ENCODE measurements at places on chromosomes 6 and 20.

- no peak for DNase-seq
Measured at GRCh38 chr6:107585815-107586435, 96.0 kb downstream of the SOBP start.

DNA sequence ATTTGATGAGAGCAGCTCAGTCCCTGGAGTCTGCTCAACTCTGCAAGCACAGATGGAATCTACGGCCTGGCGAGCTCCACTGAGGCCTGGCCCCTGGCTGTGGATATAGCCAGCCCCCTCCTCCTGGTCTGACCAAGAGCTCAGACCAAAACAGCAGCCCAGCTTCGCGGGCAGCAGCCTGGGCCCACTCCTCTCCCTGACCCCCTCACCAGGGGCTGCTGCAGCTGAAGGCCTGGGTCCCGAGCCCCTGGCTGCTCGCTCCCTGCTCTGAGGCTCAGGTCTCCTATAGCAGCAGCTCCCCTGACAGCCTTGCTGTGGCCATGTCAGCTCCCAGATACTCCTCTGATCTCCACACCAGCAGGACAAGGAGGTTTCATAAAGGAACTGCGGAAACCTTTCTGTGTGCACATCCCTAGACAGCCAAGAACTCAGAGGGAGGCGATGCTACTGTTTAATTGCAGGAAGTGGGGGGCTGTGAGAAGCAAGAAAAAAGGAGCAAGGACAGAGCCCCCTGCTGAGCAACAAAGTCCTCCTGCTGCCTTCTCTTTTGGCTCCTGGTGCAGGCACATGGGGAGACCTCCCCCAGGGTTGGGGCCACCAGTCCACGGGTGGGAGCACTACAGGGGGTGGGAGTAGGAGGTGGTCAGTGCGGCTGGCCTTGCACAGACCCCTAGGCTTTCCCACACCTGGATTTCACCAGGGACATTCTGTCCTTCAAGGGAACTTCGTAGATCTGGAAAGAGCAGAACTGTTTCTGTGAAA is 38.7 kb upstream of the CST5 start:
- DNase-seq: no peak

DNA sequence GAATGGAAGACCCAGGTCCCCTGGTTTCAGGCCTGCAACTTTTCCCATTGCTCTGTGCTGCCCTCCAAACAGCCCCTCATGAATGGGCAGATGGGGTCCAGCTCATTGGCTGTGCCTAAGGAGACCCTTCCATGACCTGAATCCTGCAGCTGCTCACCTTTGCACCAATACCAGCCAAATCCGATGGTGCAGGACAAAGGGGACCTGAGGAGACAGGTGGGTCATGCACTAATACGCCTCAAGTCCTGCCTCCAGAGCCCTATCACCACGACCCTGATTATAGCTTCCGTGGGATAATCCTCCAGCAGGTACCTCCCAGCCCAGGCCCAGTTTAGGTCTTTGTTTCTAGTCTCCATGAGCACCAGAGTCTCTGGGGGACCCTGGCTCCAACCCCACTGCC is 16.8 kb downstream of the TREM1 start:
- no peak for DNase-seq

- DNase-seq: no peak
Measured at GRCh38 chr6:101818051-101818450, 424.5 kb downstream of the GRIK2 start.

- no peak for DNase-seq
Measured at GRCh38 chr6:157224178-157224950, 99.0 kb downstream of the TMEM242 start.

GRCh38 chr6:77487808-77488425 is 24.6 kb upstream of the HTR1B start:
- DNase-seq: no peak

DNA sequence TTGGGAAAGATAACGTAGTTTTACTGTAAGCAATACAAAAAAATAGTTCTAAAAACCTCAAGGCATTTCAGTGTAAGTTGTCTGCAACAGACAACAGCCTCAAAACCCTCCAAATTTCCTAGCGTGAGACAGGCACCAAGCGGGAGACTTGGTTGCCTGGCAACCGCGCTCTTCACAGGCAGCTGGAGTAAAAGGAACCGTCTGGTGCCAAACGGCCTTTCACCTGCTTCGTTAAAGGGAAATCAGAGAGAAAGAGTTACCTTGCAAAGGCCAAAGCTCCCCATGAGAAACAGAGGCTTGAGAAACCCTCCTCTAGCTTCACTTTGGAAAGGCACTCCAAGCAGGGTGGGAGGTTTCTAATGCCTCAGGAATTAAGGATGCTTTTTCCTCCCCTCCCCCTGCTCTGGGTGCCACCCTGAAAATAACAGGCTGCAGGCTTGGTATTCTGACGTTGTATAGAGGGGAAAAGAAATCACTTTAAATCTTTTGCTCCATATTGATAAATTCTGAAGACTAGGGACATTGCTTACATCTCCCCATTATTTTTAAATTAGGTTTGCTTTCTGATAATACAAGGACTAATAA is 129.7 kb upstream of the UFL1 start:
- no peak for DNase-seq

GRCh38 chr6:87918461-87918941 is 129.1 kb upstream of the SPACA1 start:
- DNase-seq: no peak

- DNase-seq: no peak
Measured at GRCh38 chr6:123118811-123119210, 122.8 kb downstream of the CLVS2 start.

- no peak for DNase-seq
Measured at GRCh38 chr6:169811072-169811471, 59.6 kb downstream of the ERMARD start.

DNA sequence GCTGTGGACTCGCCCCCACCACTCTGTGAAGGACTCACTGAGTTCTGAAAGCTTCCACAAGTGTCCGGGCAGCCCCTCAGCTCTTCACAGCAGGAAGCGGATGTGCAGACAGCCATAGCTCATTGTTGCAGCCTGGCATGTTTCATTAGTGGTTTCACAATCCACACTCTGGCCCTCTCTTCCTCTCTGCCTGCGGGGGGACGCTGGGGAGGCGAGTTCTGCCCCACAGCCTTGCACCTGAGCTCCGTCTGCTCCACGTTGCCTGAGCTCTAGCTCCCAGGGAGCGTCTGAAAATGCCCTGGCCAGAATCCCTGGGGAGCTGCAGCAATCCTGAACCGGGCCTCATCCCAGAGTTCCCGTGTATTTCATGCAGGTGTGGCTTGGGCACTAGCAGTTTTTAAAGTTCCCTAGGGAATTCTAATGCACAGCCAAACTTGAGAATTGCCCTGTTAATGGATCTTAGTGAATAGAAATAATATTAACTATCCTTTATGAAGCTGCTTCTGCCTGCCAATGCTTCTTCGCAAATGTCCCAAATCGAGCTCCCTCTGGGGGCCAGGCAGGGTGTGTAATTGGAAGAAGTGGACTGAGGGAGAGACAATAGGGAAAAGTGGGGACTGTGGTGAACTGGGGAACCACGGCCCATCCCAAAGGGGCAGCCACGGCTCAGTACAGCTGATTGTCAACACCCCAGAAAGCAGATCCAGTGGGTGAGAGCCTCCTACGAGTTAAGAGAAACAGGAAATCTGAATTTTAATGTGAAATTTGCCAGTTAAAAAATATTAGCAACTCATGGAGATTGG is 51.5 kb downstream of the CTCFL start:
- DNase-seq: no peak

DNA sequence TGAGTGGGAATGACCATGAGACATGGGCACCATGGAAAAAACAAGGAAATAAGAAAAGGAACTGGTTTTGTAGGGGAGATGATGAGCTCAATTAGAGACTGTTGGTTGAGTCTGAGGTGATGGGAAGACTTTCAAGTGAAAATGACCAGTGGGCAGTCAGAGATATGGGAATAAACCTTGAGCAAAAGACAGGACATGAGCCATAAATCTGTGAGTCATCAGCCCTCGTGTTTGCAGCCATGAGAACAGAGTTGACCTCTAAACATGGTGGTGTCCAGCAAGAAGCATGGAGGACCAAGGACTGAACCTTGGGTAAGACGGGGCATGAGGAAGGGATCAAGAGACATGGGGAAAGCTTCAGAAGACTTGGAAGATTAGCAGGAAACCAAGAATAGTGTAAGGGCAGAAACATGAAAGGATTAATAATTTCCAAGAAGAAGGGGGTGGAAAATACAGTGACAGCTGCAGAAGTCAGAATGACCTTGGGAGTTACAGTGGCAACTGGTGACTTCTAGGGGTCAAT is 280.6 kb upstream of the PRDM1 start:
- no peak for DNase-seq

DNA sequence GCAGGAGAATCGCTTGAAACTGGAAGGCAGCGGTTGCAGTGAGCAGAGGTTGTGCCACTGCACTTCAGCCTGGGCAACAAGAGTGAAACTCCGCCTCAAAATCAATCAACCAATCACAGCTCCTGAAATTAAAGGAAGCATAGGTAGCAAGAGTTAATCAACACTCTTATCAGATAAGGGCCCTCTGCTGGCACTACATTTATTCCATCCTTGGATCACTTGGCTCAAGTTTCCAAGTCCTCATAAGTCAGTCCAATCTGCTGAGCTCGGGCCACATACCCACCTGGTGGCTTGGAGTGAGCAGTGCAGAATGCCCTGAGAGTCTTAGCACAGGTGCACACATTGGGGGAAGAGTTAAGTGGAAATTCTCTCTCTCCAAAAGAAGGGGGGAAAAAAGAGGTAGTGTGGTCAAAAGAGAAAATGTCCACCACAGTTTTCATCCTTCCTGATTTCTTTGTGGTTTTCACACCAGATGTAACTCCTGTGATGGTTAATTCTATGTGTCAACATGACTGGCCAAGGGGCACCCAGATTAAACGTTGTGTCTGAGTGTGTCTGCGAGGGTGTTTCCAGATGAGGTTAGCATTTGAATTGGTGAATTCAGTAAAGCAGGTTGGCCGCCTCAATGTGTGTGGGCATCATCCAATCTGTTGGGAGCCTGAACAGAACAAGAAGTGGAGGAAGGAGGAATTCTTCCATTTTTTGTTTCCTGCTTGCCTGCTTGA is 14.2 kb upstream of the FAM8A1 start:
- no peak for DNase-seq

- DNase-seq: no peak
Measured at GRCh38 chr20:48717095-48717672, 110.6 kb downstream of the PREX1 start.

GRCh38 chr20:46343975-46344357 is 35.7 kb upstream of the CDH22 start:
- DNase-seq: no peak

DNA sequence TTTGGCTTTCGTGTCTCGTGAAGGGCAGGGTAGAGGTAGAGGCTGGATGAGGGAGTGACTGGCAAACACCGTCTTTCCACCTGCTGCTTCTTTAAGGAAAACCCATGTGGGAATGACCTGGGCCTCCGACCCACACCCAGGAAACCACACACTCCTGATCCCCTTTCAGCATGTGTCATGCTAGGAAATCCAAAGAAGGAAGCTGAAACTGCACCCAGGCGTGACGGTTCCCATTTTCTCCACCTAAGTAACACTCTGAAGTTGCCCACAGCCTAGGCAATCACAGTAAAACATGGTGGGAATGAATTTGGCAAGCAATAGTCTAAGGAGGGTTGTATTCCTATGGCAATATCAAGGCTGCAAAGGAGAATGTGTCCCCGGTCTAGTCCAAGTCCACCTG is 538.4 kb upstream of the NOX3 start:
- DNase-seq: no peak

- no peak for DNase-seq
Measured at GRCh38 chr20:3679749-3680700, 1.8 kb downstream of the ADAM33 start.

DNA sequence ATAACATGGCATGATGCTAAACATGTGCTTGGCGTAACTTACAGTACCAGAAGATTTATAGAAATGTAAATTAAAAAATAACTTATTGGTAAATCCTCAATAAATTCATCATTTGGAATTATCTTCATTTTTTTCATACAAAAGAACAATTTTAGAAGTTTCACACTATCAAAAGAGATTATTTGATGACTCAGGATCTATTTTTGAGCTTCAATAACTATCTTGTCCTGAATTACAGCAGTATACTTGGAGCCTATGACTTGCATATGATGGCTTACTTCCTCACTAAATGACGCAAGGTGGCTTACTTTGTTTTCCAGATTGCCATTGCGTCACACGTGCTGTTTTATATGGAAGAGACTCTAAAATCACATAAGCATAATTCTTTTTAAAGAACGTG is 49.2 kb downstream of the KHDRBS2 start:
- no peak for DNase-seq

- no peak for DNase-seq
Measured at GRCh38 chr6:11754625-11755271, 23.9 kb downstream of the ADTRP start.

DNA sequence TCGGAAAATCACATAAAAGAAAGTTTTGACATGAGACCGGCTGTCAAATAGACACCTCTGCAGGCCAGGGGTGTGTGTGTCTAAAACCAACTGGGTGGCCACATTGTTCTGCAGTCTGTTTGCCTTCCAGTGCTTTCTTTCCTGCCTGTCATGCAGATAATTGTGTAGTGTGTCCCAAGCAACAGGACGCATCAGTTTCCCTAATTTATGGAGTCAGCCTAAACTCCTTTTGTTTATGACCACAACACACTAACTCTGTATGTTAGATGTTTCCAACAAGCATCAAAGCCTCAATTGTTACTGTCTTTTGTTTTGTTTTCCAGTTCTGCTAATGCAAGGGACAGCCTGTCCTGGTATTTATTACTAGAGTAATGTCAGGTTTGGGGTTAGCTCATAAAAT is 205.7 kb downstream of the ATXN1 start:
- no peak for DNase-seq

GRCh38 chr6:91490671-91491301 is 903.9 kb upstream of the MAP3K7 start:
- no peak for DNase-seq

DNA sequence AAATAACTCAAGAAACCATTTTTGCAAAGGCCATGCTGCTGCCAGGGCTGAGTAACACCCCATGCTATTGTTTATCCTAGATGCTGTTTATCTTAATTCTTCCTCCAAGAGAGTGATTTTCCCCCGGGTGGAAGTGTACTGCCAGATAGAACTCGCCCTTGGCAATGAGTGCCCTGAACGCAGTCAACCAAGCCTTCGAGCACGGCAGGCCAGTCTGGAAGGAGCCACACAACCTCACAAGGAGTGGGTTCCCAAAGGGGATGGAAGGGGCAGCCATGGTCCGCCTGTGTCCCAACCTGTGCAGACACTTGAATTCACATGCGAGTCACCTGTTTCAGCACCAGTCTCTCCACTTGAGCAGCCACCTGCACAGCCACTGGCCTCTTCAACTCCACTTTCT is 31.9 kb downstream of the PNPLA1 start:
- no peak for DNase-seq

- no peak for DNase-seq
Measured at GRCh38 chr6:72140795-72141194, 254.4 kb downstream of the RIMS1 start.

DNA sequence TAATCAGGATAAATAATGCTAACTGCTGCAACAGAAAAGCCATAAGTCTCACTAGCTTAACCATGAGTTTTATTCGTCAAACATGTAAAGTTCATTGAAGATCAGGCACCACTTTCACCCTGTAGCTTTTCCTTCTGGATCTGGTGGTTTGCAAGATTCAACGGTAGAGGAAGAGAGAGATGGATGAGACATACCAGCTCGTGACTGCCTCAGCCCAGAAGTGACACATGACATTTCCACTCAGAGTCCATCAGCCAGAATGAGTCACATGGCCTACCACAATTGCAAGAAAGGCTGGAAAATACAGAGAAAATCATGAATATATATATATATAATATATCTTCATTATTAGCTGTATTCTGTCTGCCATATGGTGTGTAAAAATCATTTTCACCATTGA is 29.0 kb downstream of the SPTLC3 start:
- DNase-seq: no peak
